Activated T-helper 2 cell treated with anti-CD3 and anti-CD28 coated beads, Interferon-gamma antibody, Interleukin-2, Interleukin-4, amounts not matched to agents 10 μg/mL and 5 μg/mL and 100 μg/mL, durations not matched to agents 14 hours and 24 hours and 36 hours (primary cell): ENCODE measurements at places on chromosomes 16 and 17. TPM values are rescaled to one million over a fixed set of nuclear protein-coding genes. Genes with fewer than 3 reads are reported as not detected.

Gene NLRC3
- 28.8 and 29.6 TPM in 2 replicates for total RNA-seq

Gene WFIKKN1
- 0.32 and 0.57 TPM in 2 replicates for total RNA-seq

Gene VWA3A
- 0.07 and 0.11 TPM in 2 replicates for total RNA-seq

Gene KRT36
- not detected in 2 replicates for total RNA-seq

GRCh38 chr17:57727630-57728175 is 17.4 kb downstream of the CCDC182 start:
- H3K27ac ChIP-seq = no peak overlapping the region
- DNase-seq = no peak

DNA sequence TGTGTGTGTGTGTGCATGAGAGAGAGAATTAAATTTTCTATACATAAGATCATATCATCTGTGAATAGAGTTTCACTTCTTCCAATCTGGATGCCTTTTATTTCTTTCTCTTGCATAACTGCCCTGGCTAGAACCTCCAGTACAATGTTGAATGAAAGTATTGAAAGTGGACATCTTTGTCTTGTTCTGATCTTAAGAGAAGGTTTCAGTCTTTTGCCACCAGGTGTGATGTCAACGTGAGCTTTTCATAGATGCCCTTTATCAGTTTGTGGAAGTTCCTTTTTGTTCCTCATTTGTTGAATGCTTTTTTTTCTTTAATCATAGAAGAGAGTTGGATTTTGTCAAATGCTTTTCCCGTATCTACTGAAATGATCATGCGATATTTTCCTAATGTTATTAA is 63.3 kb downstream of the RNF213 start:
- no peak overlapping the region for H3K4me3 ChIP-seq
- no peaks in the 10 kb centered on the region for H3K27me3 ChIP-seq
- peaks cover 93% of the 10 kb centered on the region for H3K36me3 ChIP-seq
- H3K4me1 ChIP-seq = peaks cover 13% of the 10 kb centered on the region
- DNase-seq = no peak
- H3K27ac ChIP-seq = no peak overlapping the region

GRCh38 chr17:40451420-40451819 is 8.2 kb downstream of the IGFBP4 start:
- DNase-seq = no peak
- no peaks in the 10 kb centered on the region for H3K27me3 ChIP-seq
- peaks cover 48% of the 10 kb centered on the region for H3K36me3 ChIP-seq
- peaks cover 41% of the 10 kb centered on the region for H3K4me1 ChIP-seq
- H3K4me3 ChIP-seq = no peak overlapping the region

GRCh38 chr16:25817876-25818275 is 126.1 kb downstream of the HS3ST4 start:
- DNase-seq = no peak
- H3K4me1 ChIP-seq = no peaks in the 10 kb centered on the region
- H3K36me3 ChIP-seq = no peaks in the 10 kb centered on the region
- no peak overlapping the region for H3K27ac ChIP-seq
- H3K27me3 ChIP-seq = no peaks in the 10 kb centered on the region
- no peak overlapping the region for H3K4me3 ChIP-seq

GRCh38 chr17:35568561-35568960 is 7.9 kb upstream of the SLFN14 start:
- H3K36me3 ChIP-seq = peaks cover 11% of the 10 kb centered on the region
- peaks cover 17% of the 10 kb centered on the region for H3K27me3 ChIP-seq
- peaks cover 18% of the 10 kb centered on the region for H3K4me1 ChIP-seq
- H3K27ac ChIP-seq = peak overlapping the region; percentile 80
- H3K4me3 ChIP-seq = peak overlapping the region; percentile 87

DNA sequence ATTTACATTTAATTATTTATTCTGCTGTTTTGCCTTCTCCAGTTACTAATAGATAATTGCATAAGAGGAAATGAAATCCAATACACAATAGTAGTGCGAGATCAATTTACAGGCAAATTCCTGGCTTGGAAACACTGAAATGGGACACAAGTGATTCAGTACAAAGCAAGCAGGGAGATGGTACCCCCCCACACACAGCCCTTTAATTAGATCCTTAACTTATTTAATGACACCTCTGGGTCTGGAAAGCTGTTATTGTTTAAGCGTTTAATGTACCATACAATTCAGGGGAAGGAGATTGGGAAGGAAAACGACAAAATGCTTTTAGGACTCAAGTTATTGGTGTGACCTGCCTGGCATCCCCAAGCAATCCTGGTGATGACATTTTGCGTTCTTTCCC is 318.2 kb downstream of the NPIPA8 start:
- no peaks in the 10 kb centered on the region for H3K4me1 ChIP-seq
- DNase-seq = no peak
- no peaks in the 10 kb centered on the region for H3K36me3 ChIP-seq
- no peak overlapping the region for H3K4me3 ChIP-seq
- H3K27ac ChIP-seq = no peak overlapping the region
- no peaks in the 10 kb centered on the region for H3K27me3 ChIP-seq

DNA sequence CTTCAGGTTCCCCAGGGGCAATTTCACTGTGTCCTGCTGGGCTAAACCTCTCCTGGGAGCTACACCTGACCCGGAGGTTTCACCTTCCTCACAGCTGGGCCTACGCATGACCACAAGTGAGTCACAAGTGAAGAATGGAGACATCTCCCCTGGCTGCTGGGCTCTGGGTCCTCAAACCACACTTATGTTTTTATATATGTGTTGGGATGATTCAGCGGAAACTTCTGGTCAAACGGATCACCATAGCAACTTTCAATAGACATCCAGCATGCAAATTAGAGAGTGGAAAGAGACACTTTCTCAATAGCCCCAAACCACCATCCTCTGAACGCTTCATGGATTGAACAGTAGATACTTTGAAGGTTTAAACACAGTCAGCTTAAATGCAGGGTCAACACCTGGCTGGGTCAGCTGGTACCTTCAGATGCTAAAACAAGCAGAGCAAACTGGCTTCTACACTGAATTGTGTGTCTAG is 28.0 kb upstream of the MAF start:
- peaks cover 12% of the 10 kb centered on the region for H3K27me3 ChIP-seq
- peaks cover 2% of the 10 kb centered on the region for H3K36me3 ChIP-seq
- H3K4me3 ChIP-seq = peak overlapping the region; percentile 9
- peak overlapping the region; percentile 86 for H3K27ac ChIP-seq
- H3K4me1 ChIP-seq = peaks cover 56% of the 10 kb centered on the region
- peak; percentile 74 for DNase-seq

DNA sequence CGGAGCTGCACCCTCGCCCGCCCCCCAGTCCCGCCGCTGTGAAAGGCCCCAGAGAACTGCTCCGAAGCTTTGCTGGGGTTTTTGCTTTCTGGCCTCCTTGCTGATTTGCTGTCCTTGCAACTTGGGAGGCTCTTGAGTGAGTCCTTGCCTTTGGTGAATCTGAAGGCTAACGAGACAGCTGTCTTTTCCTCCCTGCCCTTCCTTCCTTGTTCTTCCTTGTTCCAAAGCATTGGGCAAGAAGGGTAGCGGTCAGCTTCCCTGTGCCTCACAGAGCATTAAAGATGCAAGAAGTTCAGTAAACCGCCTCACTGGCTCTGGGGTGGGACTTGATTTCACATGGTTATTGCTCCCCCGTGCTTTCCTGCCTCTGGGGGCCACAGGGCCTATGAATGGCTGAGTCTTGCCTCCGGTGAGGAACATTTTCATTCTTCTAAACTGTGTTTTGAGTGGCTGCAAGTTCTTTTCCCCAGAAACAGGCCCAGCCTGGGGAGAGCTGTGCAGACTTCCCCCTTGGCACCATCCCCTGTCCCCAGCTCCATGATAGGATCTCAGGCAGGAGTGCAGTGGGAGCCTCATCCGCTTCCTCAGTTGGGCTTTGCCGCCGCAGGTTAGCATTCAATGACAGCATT is 1.4 kb downstream of the YPEL2 start:
- peaks cover 36% of the 10 kb centered on the region for H3K4me1 ChIP-seq
- DNase-seq = no peak
- peaks cover 14% of the 10 kb centered on the region for H3K27me3 ChIP-seq
- H3K4me3 ChIP-seq = peak overlapping the region; percentile 84
- H3K36me3 ChIP-seq = no peaks in the 10 kb centered on the region
